RPMI7951 (cell line): ENCODE measurements at places on chromosomes 12 and 14.

DNA sequence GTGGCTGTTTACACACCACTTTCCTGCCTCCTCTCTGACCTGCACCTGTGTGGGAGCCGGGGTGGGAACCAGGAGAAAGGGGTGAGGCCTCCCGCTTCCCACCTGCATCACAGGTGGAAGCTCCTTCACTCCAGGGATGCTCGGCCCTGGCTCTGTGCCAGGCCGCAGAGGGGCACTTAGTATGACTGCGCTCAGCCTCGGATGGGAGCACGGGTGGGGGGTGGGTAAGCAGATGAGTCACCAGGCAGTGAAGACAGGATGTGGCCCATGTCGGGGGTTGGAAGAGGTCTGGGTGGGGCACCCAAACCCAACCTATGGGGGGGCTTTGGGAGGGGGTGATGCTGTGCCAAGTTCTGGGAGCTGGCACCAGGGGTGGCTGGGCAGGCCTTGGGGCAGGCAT, 7.4 kb upstream of the CYP46A1 start:
- DNase-seq: no peak

GRCh38 chr12:54029529-54030441, 1.5 kb downstream of the HOXC6 start:
- DNase-seq: no peak

GRCh38 chr14:103281496-103282231, 52.4 kb upstream of the EIF5 start:
- peak; percentile 64 for DNase-seq

- no peak for DNase-seq
Observed at GRCh38 chr14:60807971-60808370, 73.4 kb downstream of the MNAT1 start.

GRCh38 chr12:1797011-1797901, 23.1 kb upstream of the LRTM2 start:
- DNase-seq: no peak

DNA sequence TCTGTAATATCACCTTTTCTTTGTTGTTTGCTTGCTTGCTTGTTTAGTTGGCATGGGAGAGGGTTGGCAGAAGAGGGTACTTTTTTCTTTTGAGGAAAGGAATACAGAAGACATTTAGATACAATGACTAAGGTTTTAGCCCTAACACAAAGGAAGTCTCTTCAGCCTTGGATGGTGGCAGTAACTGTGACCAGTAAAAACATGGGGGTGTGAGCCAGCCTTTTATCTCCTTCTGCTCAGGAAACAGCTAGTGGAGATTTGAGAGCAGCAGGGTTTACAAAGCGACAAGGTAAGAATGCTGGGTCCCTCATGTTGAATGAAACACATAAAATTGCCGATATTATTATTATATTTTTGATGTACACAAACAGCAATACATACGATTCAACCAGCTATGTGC, 40.4 kb downstream of the SLC8A3 start:
- no peak for DNase-seq

- peak; percentile 19 for DNase-seq
Observed at GRCh38 chr12:95231190-95231589, 13.6 kb downstream of the VEZT start.

- peak; percentile 48 for DNase-seq
Observed at GRCh38 chr12:65821336-65821735, 2.9 kb upstream of the HMGA2 start.

DNA sequence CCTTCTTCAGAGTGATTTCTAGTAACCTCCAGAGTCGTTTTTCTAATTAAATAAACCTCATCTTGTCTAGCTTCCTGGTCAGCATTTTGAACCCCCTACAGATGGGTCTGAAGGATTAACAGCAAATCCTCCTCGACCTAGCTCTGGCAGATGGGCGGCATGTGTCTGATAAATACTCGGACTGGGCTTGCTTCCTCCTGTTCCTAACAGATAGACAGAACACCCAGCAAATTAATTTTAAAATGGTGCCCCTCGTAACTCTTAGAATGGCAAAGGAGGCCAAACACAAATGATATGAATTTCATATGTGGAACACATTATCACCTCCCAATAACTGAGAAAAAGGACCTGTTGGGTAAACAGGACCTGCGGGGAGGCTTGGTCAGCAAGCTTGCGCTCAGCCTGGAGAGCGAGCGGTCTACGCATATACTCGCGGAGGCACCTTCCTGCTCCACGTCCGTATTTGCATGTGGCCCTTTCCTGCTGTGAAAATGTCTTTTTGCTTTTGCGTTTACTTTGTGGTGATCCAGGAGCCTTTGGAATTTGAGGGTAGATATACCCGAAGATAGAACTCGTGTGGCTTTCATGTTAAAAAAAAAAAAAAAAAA, 79.6 kb downstream of the OTX2 start:
- no peak for DNase-seq

DNA sequence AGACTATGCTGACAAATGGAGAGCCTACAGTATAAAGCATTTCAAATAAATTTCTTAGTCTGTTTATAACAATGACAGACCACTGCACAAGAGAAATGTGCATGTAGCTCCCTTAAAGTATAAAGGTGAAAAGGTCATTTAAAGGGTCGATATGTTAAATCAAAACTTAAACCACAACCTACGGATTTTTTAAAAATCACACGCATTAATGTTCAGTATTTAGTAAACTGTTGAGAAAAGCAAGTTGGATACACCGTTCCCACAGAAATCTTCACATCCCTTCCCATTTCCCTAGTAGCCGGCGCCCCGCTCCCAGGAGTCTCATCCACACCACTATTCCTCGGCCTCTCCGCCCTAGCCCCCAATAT, 614 bp downstream of the FKBP3 start:
- no peak for DNase-seq

- DNase-seq: no peak
Observed at GRCh38 chr14:94115631-94116030, 5.1 kb downstream of the IFI27 start.

DNA sequence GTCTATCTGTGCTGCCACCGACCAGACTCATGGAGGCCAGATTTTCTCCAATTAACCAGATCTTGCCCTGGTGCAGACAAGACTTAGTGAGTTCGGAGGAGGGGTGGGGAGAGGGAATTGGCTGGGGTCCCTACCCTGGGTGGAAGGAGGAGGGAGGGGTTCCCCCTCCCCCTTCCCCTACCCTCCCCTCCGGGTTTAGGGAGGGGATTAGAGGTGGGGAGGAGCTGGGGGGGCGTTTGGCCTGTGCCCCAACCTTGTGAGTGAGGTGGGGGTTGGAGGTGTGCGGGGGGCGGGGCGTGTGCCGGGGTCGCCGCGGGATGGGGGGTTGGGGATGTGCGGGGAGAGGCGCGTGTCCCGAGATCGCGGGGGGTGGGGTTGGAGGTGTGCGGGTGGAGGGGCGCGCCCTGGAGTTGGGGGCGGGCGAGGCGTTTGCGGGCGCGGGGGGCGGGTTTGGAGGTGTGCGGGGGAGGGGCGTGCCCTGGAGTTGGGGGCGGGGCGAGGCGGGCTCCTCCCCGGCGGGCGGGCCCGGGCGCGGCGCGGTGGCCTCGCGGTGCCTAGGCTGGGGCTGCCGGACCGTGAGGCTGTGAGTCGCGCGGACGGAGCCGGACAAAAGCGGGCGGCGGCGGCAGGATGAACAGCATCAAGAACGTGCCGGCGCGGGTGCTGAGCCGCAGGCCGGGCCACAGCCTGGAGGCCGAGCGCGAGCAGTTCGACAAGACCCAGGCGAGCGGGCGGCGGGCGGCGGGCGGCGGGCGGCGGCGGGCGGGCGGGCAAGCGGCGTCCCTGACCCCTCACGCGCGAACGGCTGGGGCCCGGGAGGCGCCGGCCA, at the start of gene HIP1R:
TSS of gene HIP1R (plus strand) at position 537 of the 829 bp plus-strand sequence. CDS start at position 631, 94 bp downstream.
- no peak for DNase-seq

GRCh38 chr14:51648296-51648695, 3.4 kb upstream of the FRMD6 start:
- no peak for DNase-seq

DNA sequence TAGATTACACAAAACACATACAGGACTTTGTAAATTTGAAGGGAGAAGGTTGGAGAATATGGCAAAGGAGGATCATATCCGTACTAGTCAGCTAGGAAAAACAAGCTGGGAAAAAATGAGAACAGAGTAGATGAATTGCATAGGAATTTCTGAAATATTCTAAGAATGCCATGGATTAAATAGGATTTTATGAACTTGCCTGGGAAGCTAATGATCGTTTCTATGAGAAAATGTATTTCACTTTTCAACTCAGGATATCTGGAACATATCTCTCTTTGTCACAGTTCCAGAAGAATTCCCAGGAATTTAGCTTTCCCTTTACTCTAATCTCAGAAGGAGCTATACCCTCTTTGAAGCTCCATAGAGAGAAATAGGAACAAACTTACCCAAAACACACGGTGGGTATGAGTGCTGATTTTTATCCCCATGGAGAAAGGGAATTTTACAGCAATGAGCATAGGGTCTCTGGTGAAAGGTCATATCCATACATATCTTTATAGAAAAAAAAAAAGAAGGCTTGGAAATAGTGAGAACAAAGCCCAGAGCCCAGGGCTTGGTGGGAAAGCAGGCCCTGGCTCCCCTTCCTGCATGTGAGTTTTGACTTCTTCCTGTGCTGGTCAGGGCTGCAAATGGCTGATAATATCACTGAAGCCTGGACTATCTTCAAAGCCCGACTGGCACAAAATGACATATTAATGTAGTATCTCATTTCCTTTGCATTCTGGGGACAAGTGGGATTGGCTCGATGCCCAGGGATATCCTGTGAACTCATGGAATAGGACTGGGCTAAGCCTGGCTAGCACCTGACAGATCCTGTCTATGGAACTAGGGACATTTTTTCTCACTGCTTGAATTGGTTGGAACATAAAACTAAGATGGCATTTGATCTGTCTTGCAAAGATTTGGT, 136.3 kb downstream of the AEBP2 start:
- DNase-seq: peak; percentile 84

GRCh38 chr14:101365329-101366158, 195.8 kb upstream of the DIO3 start:
- DNase-seq: no peak

- DNase-seq: no peak
Observed at GRCh38 chr12:96327346-96327745, 72.9 kb downstream of the CDK17 start.

DNA sequence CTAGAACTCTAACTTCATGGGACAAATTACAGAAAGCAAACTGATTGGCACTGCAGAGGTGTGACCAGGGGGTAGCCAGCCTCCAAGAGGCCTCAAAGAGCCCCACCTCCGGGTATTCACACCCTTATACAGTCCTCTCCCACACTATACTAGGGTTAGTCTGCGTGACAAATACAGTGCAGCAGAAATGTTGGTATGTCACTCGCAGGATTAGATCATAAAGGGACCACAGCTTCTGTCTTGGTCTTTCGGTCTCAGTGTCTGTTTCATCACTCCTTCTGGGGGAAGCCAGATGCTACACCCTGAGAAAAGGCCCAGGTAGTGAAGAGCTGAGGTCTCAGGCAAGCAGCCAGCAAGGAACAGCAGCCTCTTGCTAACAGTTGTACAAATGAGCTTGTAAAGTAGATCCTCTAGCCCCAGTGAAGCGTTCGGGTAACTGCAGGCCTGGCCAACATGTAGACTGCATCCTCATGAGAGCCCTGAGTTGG, 68.9 kb upstream of the SAV1 start:
- DNase-seq: no peak

GRCh38 chr14:96538097-96538989, 36.2 kb downstream of the PAPOLA start:
- no peak for DNase-seq

DNA sequence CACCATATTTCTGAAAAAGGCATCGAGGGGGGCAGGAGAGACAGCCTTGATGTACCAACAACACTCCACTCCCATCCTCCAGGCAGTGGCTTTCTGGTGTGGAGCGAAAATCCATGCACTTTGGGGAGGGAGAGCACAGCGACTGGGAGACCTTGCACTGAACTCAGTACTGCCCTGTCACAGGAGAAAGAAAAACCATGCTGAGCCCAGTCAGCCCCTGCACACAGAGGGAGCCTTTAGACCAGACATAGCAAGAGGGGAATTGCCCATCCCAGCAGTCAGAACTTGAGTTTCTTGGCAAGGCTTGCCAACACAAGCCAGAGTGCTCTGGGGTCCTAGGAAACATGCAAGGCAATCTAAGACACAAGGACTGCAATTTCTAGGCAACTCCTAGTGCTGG, 24.8 kb upstream of the SLC6A15 start:
- no peak for DNase-seq

DNA sequence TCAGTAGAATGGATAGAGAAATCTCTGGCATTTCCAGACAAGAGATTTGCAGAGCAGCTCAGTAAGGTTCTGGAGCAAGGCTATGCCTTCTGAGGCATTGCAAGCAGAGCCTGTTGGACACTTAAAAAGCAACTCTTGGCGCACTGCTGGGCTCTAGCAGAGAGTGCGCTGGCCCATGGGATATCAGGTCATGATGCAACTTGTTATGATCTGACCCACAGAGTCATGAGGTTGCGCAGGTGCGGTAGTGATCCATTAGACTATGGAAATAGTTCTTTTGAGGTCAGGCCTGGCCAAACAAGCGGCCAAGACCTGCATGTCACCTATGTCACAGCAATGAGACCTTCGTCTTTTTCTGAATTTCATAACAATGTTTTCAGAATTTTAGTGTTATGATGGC, 168.6 kb downstream of the TMTC3 start:
- no peak for DNase-seq

DNA sequence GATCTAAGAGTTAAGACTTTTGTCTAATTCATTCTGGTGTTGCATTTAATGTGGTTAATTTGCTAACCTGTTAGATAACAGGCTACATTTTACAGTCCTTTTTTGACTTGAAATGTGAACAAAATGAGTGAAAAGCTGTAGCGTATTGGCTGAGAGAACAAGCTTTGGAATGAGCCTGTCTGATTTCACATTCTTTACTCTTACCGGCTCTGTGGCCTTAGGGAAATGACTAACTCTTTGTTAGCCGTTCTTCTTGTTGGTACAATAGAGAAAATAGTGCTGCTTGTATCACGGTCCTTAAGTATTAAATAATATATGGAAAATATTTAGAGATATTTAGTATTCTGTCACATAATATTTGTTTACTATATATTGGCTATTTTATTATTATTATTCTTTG, 1.9 kb downstream of the MNAT1 start:
- peak; percentile 67 for DNase-seq

DNA sequence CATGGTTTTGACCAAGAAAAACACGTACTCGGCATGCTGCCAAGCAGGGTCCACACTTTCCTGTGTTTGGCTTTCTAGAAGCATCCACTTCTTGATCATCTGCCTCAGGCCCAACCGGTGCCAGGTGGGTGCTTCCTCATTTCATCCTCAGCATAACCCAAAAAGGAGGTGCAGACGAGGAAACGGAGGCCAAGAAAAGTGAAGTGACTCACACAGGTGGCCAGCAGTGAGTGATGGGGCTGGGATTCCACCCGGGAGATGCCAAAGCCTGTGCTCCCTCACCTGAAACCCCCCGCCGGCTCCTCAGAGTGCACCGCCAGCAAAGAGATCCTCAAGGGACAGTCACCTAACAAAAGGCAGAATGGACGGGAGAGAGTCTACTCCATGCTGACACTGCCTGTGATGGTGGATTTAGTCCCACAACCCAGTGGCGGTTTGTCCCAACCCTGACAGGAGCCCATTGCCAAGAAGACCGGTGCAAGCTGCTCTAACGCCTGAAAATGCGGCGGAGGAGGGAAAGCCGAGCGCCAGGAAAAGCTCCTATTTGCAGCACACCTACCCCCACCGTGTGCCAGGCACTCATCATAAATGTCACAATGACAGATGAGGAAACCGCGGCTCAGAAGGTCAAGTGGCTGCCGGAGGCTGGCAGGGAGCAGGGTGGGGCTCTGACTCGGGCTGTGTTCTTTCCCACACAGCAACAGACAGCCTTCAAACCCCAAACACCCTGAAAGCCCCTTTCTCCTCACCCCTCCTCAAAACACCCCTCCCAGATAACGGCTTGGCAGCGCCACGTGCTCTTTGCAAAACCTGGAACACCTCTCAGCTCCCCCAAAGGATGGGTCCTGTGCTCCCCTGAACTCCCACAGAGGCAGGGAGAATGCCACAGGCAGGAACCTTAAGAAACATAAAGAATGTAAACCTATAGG, 18.8 kb downstream of the BCL11B start:
- DNase-seq: no peak
